ENCODE measurements at places on chromosomes 7 and 10. TPM values are rescaled to one million over a fixed set of nuclear protein-coding genes. Genes with fewer than 3 reads are reported as not detected.

DNA sequence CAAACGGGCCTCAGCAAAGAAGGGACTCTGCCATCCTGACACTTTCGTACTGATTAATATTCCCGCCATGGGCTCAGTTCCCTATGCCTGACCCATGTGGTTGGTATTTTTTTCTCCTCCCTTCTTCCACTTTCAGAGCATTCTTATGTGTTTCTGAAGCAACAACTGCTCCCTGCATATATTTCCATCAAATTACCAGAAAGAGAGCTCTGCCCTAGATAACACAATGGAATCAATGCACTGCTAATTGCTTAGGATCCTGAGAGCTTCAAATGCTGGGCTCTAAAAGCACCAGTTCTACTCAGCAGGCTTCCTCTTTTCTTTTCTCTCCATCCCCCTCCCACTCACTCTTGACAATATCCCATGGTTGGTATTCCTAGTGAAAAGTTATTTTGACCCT is 5.3 kb downstream of the TECTB start:
- H3K4me1 ChIP-seq, result peaks cover 39% of the 10 kb centered on the region
- DNase-seq, result no peak

DNA sequence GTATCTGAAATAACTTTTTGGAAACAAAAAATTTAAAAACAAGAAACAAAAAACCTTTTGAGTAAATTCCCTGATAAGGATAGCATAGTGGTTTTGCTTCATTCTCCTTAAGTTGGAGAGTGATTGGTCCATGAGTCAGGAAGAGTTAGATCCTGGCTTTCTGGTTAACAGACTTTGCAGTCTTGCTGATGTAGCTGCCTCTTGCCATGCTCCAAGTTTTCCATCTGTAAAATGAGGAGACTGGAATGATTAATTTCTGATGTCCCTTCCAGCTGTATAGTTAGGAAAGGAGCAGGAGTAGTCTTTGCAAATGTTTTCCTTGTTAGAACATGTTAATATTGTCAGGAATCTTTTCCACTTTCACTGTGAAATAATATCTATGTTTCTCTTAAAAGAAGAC is 266.6 kb downstream of the DNAJB9 start:
- H3K36me3 ChIP-seq, result no peaks in the 10 kb centered on the region
- peaks cover 5% of the 10 kb centered on the region for H3K4me1 ChIP-seq
- no peak overlapping the region for H3K27ac ChIP-seq
- no peak for DNase-seq
- H3K27me3 ChIP-seq, result no peaks in the 10 kb centered on the region

Gene TAS2R4
- total RNA-seq, result not detected

GRCh38 chr7:27883696-27884095 is 143.7 kb downstream of the TAX1BP1 start:
- H3K27me3 ChIP-seq, result no peaks in the 10 kb centered on the region
- H3K36me3 ChIP-seq, result no peaks in the 10 kb centered on the region
- H3K4me1 ChIP-seq, result no peaks in the 10 kb centered on the region
- H3K4me3 ChIP-seq, result no peak overlapping the region
- DNase-seq, result no peak
- no peak overlapping the region for H3K27ac ChIP-seq

DNA sequence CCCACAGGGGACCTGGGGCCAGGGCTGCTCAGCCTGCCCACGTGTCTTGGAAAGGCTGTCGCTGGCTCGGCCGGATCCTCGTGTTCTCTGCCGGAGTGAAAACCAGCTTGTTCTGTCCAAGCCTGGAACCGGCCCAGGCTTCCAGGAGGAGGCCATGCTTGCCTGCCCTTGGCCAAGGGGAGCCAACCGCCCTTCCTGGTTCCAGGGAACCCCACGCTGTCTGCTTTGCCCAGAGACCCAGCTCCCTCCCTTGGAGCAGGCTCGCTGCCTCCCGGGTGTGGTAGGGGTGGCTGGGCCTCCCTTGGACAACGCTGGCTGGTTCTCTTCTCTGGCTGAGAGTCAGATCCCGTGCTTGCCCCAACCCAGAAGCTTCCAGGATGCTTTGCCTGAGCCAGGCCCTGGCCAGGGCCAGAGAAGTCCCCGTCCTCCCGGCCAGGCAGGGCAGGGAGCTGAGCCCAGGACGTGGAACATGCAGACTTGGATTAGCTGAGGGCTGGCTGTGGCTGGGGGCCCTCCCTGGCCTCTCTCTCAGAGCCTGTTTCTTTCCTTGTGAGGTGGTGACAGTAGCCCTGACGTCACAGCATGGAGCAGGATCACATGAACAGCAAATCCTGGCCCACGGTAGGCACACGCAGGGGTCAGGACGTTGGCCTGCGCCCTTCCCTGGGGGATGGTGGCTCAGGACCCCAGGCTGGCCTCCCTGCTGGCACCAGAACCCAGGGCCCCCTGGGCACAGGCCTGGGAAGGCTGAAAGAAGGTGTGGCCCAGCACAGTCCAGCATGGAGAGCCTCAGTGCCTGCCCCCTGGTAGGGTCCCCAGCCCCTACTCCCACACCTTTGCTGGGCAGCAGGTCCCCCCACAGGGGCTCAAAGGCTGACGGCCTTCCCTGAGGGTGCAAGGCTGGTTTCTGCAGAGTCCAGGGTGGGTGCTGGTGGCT is 67.5 kb downstream of the PWWP2B start:
- DNase-seq, result peak; percentile 95
- no peaks in the 10 kb centered on the region for H3K27me3 ChIP-seq
- H3K4me3 ChIP-seq, result peak overlapping the region; percentile 36
- H3K27ac ChIP-seq, result peak overlapping the region; percentile 97
- peaks cover 38% of the 10 kb centered on the region for H3K4me1 ChIP-seq
- no peaks in the 10 kb centered on the region for H3K36me3 ChIP-seq

GRCh38 chr10:93006435-93007039 is 54.1 kb upstream of the CYP26C1 start:
- no peak for DNase-seq
- no peak overlapping the region for H3K27ac ChIP-seq
- no peaks in the 10 kb centered on the region for H3K36me3 ChIP-seq
- H3K4me3 ChIP-seq, result no peak overlapping the region

Gene AUTS2
- 11.3 TPM for total RNA-seq

GRCh38 chr7:2851497-2851896 is 7.4 kb upstream of the GNA12 start:
- H3K36me3 ChIP-seq, result no peaks in the 10 kb centered on the region
- H3K27ac ChIP-seq, result no peak overlapping the region
- H3K4me3 ChIP-seq, result no peak overlapping the region
- no peaks in the 10 kb centered on the region for H3K4me1 ChIP-seq
- no peak for DNase-seq
- H3K27me3 ChIP-seq, result no peaks in the 10 kb centered on the region

GRCh38 chr7:159119851-159120539 is 24.7 kb downstream of the VIPR2 start:
- no peaks in the 10 kb centered on the region for H3K36me3 ChIP-seq
- DNase-seq, result no peak
- no peaks in the 10 kb centered on the region for H3K27me3 ChIP-seq
- H3K27ac ChIP-seq, result no peak overlapping the region

GRCh38 chr10:8691498-8692017 is 637.1 kb downstream of the GATA3 start:
- no peaks in the 10 kb centered on the region for H3K4me1 ChIP-seq
- H3K27me3 ChIP-seq, result no peaks in the 10 kb centered on the region
- no peaks in the 10 kb centered on the region for H3K36me3 ChIP-seq
- no peak overlapping the region for H3K4me3 ChIP-seq

Gene NME8
- not detected for total RNA-seq

Gene PGAM2
- total RNA-seq, result 315 TPM

- H3K27me3 ChIP-seq, result no peaks in the 10 kb centered on the region
- no peaks in the 10 kb centered on the region for H3K4me1 ChIP-seq
- H3K4me3 ChIP-seq, result no peak overlapping the region
- DNase-seq, result no peak
- H3K27ac ChIP-seq, result no peak overlapping the region
- peaks cover 9% of the 10 kb centered on the region for H3K36me3 ChIP-seq
Measured at GRCh38 chr7:55463686-55464262, 98.6 kb downstream of the LANCL2 start.

Gene EEPD1
- 68.5 TPM for total RNA-seq

DNA sequence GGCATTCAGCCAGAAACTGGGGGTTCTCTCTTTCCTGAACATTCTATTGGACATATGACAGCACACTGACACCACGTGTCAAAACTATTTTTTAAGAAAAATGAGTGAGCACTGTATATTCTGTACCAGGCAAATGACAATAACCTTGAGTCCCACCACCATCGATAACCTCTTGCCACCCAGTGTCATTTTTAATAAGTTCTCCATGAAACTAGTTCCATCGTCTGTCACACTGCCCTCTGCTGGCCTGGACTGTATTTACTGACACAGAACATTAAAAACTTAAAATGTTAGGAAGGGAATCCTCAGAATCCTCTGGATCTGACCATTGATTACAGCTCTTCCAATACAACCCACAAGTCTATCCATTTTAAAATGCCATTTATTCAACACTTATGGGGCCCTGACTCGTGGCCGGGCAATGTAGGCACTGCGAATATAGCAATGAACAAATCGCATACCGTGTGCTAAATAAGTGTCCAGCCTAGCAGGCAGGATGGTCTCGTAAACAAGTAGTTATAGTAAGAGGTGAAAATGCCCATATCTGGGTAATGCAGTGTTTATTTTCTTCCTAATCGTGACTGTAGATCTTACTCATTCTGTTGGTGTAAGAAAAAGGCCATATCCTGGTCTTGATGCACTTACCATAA is 35.9 kb upstream of the CACNB2 start:
- H3K4me1 ChIP-seq, result no peaks in the 10 kb centered on the region
- no peak for DNase-seq
- no peaks in the 10 kb centered on the region for H3K27me3 ChIP-seq
- H3K27ac ChIP-seq, result no peak overlapping the region
- no peak overlapping the region for H3K4me3 ChIP-seq

- no peaks in the 10 kb centered on the region for H3K27me3 ChIP-seq
- no peaks in the 10 kb centered on the region for H3K36me3 ChIP-seq
- peaks cover 8% of the 10 kb centered on the region for H3K4me1 ChIP-seq
- no peak for DNase-seq
- H3K4me3 ChIP-seq, result no peak overlapping the region
- no peak overlapping the region for H3K27ac ChIP-seq
Measured at GRCh38 chr10:14609178-14609577, 165.5 kb downstream of the FAM107B start.

DNA sequence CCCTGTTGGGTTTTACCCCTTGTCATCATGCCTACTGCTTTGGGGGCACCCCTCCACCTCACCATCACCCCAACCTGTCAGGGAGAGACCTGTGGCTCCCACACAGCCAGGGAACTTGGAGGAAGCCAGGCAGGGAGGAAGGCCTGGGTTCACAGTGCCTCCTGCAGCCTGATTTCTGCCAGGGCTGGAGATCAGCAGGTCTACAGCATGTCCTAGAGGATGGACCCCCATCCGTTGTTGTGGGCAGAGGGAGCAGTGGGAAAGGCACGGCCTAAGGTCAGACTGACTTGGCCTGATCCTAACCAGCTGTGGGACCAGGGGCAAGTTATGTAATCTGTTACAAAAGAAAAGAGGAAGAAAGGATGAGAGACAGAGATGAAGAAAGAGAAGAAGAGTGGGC is 28.2 kb downstream of the ZCCHC24 start:
- H3K4me1 ChIP-seq, result peaks cover 52% of the 10 kb centered on the region
- DNase-seq, result peak; percentile 11
- H3K27me3 ChIP-seq, result no peaks in the 10 kb centered on the region

- H3K4me1 ChIP-seq, result peaks cover 41% of the 10 kb centered on the region
- DNase-seq, result peak; percentile 6
- H3K4me3 ChIP-seq, result no peak overlapping the region
- H3K27me3 ChIP-seq, result no peaks in the 10 kb centered on the region
- no peaks in the 10 kb centered on the region for H3K36me3 ChIP-seq
Measured at GRCh38 chr10:16439295-16439694, 2.5 kb downstream of the PTER start.

DNA sequence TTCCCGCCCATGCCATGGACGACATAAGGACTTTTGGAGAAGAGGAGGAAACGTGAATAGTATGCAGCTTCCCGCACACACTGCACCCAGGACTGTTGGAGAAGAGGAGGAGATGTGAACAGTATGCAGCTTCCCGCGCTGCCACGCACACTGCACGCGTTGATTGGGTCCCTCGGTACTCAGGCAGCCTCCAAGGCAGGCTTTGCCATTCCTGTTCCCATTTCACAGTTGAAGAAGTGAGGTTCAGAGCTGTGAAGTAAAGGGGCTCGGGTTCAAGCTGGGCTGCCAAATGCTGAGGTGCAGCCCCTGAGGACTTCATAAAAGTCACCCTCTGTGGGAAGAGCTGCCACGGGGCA is 147.9 kb upstream of the FAM20C start:
- H3K27me3 ChIP-seq, result no peaks in the 10 kb centered on the region
- H3K27ac ChIP-seq, result no peak overlapping the region
- no peak overlapping the region for H3K4me3 ChIP-seq
- no peaks in the 10 kb centered on the region for H3K4me1 ChIP-seq
- no peak for DNase-seq

Gene OR9A2
- total RNA-seq, result not detected

Gene SDK1
- 1.6 TPM for total RNA-seq

DNA sequence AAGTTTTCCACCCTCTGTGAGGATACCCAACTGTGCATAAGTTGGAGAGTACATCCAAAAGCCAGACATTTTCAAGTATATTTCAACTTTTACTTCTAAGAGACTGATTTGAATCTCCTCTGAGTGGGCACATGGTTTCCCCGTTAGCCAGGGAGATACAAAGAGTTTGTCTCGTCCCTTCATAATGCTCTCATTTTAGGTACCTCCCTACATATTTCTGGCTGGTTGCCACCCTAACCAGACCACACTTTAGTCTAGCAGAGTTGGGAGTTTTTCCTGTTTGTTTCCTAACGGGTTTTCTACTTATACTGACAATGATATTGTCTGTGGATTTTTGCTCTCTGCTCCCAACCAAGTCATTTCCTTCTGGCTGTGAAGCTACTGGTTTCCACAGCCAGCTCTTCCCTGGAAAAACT is 180.3 kb downstream of the CCDC71L start:
- H3K36me3 ChIP-seq, result no peaks in the 10 kb centered on the region
- peaks cover 12% of the 10 kb centered on the region for H3K4me1 ChIP-seq
- no peaks in the 10 kb centered on the region for H3K27me3 ChIP-seq
- H3K4me3 ChIP-seq, result no peak overlapping the region
- DNase-seq, result no peak
- H3K27ac ChIP-seq, result no peak overlapping the region

GRCh38 chr10:94879214-94879613 is 59.2 kb upstream of the CYP2C9 start:
- no peaks in the 10 kb centered on the region for H3K36me3 ChIP-seq
- no peaks in the 10 kb centered on the region for H3K27me3 ChIP-seq
- H3K4me3 ChIP-seq, result no peak overlapping the region
- no peaks in the 10 kb centered on the region for H3K4me1 ChIP-seq
- H3K27ac ChIP-seq, result no peak overlapping the region
- no peak for DNase-seq

GRCh38 chr10:59575269-59575668 is 134.4 kb downstream of the SLC16A9 start:
- no peaks in the 10 kb centered on the region for H3K36me3 ChIP-seq
- no peak overlapping the region for H3K4me3 ChIP-seq
- no peak for DNase-seq

Gene INMT
- 1.9 TPM for total RNA-seq

Gene TMEM213
- total RNA-seq, result not detected

GRCh38 chr10:24119896-24120295 is 89.0 kb upstream of the KIAA1217 start:
- peak overlapping the region; percentile 35 for H3K4me3 ChIP-seq
- no peaks in the 10 kb centered on the region for H3K36me3 ChIP-seq
- H3K4me1 ChIP-seq, result peaks cover 13% of the 10 kb centered on the region

- peak overlapping the region; percentile 80 for H3K27ac ChIP-seq
- H3K4me1 ChIP-seq, result peaks cover 45% of the 10 kb centered on the region
- H3K4me3 ChIP-seq, result no peak overlapping the region
- no peaks in the 10 kb centered on the region for H3K27me3 ChIP-seq
- no peak for DNase-seq
Measured at GRCh38 chr7:730501-731439, 3.7 kb upstream of the PRKAR1B start.

GRCh38 chr10:72637398-72637857 is 11.5 kb upstream of the MICU1 start:
- peak; percentile 71 for DNase-seq
- H3K4me1 ChIP-seq, result peaks cover 10% of the 10 kb centered on the region
- no peaks in the 10 kb centered on the region for H3K36me3 ChIP-seq
- H3K27ac ChIP-seq, result peak overlapping the region; percentile 68
- no peaks in the 10 kb centered on the region for H3K27me3 ChIP-seq
- peak overlapping the region; percentile 3 for H3K4me3 ChIP-seq

Measured in gastrocnemius medialis (tissue), 4 donors.